ENCODE measurements at places on chromosomes 2 and 18.

DNA sequence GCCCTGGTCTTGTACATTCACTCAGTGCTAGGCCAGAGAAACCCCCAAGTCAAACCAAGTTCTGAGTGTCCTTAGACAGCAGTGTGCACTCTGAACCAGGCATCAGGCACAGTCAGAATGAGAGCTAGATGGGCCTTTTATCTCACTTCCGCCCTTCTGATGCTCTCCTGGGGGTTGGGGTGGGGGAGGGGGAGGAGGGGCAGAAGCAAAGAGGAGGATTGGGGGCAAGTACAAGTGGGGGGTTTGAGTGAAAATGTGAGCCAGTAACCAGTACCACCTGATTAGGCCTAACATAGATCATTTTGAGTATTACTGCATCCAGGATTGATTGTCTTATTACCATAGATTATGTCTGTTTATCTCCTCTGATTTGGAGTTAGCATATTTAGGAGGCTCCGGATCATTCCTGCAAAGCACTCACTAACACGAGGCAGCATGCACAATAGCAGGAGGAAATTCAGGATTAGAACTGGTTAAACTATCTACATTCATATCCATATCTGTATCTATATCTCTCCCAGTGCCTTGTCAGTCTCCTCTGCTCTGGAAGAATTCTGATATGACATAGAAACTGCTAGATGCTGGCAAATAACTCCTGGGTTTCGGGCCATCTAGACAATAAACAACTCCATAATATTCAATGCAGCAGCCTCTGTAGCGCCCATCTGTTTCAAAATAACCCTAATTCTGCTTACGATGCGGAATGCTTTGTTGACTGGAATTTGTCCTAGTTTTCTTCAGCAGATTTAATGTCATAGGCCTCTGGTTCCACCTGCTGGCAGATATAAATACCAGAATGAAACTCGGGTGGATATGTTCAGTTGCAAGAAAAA lies 149.1 kb downstream of the RHBDD1 start:
- peak; percentile 9 for DNase-seq

DNA sequence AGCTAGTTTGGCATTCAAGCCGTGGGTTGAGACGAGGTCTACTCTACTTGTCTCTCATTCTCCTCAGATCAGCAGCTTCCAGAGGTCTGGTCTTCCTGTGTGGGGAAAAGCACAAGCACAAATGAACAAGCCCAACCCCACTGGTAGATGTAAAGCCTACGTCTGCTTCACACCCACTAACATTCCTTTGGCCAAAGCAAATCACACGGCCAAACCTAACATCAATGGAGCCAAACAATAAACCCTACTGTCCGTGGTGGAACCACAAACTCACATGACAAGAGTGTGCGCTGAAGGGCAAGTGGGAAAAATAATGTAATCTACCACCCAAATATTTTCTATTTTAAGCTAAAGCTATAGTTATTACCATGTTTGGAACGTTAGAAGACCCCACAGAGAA lies 179.3 kb upstream of the MGAT5 start:
- no peak for DNase-seq

DNA sequence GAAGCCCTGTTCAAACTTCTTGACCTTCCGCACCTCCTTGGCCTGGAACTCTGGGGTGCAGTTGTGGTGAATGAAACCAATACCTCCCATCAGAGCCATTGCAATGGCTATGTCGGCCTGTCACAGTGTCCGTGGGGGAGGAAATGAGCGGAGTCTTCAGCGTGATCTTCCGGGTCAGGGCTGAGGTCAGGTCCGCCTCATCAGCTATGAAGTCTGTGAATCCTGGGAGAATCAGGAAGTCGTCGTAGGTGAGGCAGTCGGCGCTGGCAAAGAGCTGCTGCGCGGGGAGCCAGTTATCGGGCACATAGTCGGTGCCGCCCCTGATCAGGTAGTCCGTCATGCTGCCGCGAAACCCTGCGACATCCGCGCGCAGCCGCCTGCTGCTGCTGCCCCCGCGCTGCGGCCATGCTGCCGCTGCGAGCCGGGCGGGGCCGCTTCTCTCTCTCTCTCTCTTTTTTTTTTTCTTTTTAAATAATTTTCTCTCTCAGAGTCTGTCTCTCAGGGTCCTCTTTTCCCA lies 154.1 kb upstream of the ZSWIM2 start:
- no peak for DNase-seq

DNA sequence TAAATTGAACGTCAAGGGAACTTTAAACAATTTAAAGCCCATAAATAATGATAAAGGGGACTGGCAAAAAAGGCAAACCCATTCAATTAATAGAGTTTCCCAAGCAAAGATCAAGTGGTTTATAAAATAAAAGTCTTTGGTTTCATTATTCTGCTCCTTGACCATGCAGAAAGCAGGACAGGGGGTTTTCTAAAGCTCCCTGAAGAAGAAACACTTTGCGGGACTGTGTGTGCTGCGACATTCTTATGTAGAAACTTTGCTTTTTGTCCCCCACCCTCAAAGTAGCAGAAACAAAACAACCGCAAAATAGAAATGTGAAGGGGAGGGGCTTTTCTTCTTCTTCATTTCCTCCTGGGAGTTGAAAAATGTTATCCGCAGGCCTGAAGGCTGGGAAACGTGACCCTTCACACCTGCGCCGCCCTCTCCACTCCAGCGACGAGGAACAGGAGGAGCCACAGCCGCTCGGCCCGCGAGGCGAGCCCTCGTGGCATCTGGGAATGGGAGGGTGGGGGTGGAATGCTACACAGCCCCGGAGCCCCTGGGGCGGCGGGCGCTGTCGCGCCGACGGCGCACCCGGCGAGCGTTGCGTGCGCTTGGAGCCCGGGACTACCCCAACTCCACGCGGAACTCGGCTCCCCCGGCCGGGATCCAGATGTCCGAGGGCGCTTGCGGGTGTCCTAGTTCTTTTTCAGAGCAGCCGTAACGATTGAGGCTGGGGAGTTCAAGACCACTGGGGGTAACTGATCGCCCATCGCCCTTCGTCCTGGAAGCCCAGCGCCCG lies 4.3 kb upstream of the GBX2 start:
- no peak for DNase-seq

- DNase-seq, result no peak
Measured at GRCh38 chr2:79980816-79981215, 323.7 kb downstream of the LRRTM1 start.

- DNase-seq, result no peak
Measured at GRCh38 chr2:107001062-107001461, 115.1 kb upstream of the ST6GAL2 start.

DNA sequence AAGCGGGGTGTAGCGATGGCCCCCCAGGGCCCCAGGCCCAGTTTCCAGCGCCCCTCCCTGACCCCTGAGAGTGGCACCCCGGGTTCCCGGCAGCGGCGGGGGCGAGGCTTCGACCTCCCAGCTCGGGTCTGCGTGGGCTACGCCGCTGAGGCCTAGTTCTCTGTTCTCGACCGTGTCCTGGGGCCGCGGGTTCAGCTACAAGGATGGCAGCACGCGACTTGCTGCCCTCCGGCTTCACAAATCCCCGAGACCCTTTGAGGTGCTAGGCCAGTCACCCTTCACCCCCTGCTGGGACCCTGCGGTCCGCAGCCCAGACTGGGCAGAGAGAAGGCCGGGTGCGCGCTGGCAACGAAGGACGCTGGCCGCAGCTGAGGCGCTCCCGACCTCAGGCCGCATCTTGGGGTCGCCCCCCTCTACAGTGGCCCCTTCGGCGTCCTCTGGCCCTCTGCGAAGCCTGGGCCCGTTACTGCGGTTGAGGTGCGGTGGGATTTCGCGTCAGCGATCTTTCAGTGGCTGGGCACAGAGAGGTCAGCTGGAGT lies 1.2 kb downstream of the OTX1 start:
- DNase-seq, result no peak

DNA sequence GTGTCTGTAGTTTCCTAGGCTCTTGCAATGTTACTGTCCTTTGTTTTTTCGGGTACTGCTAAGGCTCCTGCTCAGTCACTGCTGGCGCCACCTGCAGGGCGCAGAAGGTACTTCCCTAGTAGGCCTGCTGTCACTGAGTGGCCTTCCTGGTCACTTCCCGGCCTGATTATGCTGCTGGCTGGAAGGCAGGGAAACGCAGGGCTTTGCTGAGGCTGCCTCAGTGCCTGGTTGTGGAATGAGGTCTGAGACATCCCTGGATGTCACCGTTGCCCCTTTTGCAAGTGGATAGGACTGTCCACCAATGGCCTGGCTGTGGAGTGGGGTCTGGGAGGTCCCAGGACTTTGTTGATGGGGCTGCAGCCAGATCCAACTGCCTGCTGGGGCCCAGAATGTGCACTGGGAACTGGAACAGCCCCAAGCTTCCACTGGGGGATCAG lies 13.1 kb downstream of the DAW1 start:
- peak; percentile 42 for DNase-seq

DNA sequence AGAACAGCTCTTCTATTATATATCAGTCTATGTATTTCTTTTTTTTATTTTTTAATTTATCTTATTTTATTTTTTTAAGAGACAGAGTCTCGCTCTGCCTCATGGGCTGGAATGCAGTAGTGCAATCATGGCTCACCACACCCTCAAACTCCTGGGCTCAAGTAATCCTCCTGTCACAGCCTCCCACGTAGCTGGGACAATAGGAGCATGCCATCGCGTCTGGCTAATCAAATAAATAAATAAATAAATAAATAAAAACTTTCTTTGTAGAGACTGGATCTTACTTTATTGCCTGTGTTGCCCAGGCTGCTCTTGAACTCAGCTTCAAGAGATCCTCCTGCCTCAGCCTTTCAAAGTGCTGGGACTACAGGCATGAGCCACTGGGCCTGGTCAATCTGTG lies 117.0 kb downstream of the RBMS1 start:
- DNase-seq, result no peak

DNA sequence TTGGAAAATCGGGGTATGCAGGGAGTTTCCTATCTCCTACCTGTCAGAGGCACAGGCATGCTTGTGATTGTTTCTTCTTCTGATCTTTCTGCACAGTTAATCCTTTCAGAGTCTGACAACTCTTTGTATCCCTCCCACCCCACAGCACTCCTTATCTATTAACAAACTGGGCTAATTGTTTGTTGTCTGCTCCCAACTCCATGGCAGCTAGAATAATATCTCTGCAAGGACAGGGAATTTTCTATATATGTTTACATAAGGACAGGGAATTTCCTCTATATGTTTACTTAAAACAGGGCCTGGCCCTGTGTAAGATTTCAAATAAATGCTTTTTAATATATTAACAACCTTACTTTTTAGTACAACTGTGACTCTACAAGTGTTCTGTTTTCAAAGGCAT lies 36.0 kb upstream of the VRK2 start:
- DNase-seq, result no peak

GRCh38 chr2:168884975-168885374 lies 5.3 kb downstream of the SPC25 start:
- no peak for DNase-seq

DNA sequence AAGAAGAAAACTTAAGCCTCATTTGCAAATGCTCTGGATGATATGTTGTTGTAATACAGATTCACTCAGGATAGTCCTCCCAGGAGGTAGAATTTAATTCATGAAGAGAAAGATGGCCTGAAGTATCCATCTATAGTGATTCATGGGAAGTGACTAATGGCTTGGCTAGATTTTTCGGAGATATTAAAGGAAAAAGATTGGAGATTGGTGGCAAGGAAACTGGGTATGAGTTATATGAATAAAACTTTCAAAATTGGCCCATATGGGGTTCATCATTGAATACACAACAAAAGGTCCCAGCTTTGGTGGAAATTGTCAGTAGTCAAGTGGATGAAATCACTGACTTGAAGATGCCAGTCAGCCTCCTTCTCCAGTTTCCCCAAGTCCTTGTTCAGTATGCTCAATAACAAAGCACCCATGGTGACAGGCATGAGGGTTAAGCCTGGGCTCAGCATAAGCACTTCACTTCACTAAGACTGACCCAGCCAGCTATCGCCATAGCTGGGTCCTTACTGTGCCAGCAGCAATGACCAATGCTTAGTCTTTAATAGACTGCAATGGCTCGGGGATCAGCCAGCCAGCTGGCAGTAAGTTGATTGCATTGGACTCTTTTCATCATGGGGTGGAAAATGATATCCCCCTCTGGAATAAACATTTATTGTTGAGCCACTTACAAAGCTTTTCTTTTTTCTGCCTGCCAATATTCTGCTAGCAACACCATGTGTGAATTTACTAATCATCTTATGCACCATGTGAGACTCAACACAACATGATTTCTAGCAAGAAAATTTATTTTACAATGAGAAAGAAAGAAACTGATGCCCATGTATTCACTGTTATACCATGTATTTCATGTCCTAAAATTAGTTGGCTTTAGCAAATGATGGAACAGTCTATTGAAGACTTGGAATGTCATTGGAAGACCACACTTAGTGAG lies 176.6 kb upstream of the TACR1 start:
- no peak for DNase-seq

GRCh38 chr2:240640939-240641338 lies 15.7 kb downstream of the GPR35 start:
- DNase-seq, result no peak

GRCh38 chr2:141599721-141600120 lies 531.1 kb downstream of the LRP1B start:
- DNase-seq, result no peak

GRCh38 chr18:48917579-48918517 lies 32.9 kb downstream of the SMAD7 start:
- DNase-seq, result no peak

DNA sequence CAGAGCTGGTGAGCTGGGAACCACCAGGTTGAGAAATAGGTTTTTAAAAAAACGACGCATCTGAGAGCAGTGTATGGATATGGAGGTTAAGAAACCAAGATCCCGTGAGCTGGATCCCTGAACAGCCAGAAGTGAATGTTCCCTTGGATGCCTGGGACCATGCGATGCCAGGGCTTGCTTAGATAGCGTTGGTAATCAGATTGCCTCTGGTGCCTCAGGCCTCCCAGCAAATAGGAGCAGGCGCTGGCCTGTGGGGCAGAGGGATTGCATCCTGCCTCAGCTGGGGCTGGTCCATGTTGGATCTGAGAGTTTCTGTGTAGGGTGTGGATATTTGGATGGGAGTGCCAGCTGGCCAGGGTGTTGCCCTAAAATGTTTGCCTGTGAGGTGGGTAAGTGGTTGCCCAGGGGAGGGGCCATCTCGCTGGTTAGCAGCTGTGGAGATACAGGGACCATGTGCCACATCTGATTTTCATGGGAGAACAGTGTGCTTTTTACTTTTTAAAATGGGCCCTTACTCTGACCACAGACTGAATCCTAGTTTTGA lies 80.8 kb upstream of the MCFD2 start:
- no peak for DNase-seq

DNA sequence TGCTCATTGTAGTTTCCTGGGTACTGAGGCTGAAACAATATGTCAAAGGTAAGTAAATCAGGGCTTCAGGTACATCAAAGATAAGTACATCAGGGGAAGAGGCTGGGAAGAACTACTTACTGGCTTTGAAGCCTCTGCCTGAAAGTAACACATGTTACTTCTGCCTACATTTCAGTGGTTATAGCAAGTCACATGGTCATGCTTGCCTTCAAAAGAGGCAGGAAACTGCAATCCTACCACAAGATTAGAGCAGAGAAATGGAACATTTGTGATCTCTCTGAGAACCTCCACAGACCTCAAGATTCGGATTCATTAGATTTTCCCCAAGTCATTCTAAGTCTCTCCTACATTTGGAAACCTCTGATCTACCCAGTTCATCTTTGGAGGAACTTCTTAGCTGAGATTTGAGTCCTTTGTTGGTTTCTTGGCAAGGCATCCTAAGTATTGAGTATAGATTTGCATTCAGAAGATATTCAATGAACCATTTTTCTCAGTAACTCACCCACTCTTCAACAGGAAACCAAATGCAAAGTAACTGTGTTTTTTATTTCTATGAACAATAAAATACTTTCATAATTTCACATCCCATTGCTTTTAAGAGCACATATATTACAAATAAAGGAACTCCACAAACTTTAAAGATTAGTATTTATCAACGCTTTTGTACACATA lies 48.5 kb upstream of the CCDC195 start:
- no peak for DNase-seq
